Muscle of back (tissue), 13 donors: ENCODE measurements at places on chromosomes 6 and 20.
A peak's percentile ranks its signal among the peaks of the same experiment; 100 is the strongest.

DNA sequence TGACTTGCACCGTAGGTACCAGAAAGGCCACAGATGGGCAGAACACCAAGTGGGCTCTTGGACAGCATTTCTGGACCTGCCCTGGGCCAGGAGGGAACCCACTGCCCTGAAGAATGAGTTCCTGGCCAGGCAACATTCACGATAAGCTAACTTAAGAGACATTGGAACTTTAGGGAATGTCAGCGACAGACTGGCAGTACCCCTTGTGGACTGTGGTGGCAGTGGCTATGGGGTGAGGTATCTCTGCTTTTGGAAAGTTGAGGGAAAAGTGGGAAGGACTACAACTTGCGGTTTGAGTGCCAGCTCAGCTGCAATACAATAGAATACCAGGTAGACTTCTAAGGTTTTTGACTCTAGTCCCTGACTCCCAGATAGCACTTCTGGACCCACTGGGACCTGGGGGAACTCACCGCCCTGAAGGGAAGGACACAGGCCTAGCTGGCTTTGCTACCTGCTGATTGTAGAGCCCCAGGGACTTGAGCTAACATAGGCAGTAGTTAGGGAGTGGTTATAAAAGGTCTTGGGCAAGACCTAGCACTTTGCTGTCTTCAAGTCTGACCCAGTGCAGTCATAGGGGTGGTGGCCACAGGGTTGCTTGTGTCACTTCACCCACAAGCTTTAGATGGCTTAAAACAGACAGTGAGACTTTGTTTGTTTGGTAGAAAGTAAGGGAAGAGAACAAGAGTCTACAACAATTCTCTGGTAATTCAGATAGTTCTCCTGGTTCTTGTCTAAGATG, 617.6 kb downstream of the COL12A1 start:
- no peak for DNase-seq

DNA sequence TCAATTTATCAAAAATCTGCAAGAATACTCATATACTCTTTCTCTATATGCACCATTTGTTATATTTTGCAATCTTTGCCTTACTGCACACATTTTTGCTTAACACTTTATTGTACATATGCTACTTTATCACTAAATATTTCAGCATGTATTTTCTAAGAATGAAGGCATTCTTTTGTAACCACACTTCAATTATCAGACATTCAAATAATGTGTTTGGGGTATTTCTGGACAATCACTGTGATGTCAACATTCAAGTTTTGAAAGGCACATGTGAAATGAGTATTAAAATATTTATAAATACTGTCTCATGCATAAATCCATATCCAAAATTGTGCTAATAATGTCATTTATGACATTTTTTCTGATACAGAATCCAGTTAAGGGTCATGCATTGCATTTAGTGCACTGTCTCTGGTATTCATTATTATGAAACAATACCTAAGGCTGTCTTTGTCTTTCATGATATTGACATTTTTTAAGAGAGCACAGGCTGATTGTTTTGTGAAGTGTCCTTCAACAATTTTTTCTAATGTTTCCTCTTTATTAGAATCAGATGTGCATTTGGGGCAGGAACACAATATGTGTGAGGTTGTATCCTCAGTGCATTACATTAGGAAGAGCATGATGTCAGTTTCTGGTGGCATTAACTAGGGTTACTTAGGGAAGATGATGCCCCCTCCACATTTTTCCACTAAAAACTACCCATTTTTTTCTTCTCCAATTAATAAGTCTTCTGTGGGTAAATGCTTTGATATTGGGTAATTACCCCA, 105.7 kb downstream of the MTFR2 start:
- DNase-seq = no peak

- DNase-seq = no peak
Observed at GRCh38 chr6:109713097-109713496, 22.0 kb downstream of the FIG4 start.

- no peak for DNase-seq
Observed at GRCh38 chr20:54090230-54091119, 20.1 kb upstream of the BCAS1 start.

DNA sequence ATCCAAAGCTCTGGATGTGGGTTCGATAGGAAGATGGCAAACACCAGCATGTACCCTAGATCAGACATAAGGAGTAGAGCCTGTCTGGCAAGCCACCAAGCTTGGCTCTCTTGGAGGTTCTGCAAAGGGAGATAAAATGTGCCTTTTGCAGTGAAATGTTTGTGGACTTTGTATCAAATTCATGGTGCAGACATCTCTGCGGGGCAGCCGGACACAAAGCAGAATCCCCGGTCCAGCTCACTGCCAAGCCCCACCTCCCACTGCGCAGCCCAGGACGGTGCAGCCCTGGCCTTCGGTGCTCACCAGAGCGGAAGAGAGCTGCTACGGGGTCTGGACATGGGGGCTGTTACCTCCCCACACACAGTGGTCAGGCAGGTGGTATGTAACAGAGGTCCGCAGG, 333.6 kb upstream of the JARID2 start:
- no peak for DNase-seq

DNA sequence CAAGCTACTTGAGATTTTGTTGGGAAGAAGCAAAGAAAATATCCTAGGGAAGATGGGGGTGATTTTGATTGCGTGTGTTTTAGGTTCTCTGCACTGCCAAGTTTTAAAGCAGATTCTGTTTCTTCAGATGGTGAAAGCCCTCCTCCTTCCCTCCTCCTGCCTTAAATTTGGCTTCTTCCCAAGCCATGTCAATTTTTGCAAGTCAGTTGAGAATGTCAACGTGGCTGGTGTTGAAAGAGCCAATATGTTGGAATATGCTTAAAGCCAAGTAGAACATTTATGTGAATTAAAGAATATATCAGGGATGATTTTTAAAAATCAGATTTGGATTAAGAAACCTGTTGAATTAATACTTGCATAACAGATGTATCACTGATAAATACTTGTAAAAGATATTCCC, 270.8 kb downstream of the ARID1B start:
- DNase-seq = peak; percentile 46

- peak; percentile 54 for DNase-seq
Observed at GRCh38 chr6:34630040-34630439, 66.5 kb downstream of the ILRUN start.
